NCI-H226 (cell line): ENCODE measurements at places on chromosomes 11 and 22.
A peak's percentile ranks its signal among the peaks of the same experiment; 100 is the strongest.

DNA sequence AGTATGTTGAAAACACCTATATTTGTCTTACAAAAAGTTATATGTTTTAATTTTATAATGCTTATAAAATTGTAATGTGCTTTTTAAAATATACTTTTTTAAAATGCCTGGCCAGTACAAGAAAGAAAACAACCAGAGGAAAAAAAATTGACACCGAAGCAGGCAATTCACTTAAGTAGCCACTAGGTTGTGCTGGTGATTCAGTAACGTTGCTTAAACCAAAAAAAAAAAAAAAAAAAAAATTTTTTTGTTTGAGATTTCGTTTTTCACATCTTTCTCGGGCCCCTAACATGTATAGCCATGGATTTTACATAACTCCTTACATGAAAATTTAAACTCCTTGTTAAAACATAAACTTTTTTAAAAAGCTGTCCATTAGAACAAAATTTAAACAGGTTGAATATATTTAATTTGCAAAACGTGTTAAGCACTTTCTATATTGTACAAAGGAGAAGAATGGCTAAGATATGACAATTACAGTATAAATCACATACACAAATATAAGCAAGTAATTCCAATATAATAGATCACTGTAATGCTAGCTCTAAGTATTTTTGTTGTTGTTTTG is 9.2 kb downstream of the OR8B4 start:
- no peak for DNase-seq

GRCh38 chr22:37745548-37746365 is 48.9 kb downstream of the TRIOBP start:
- peak; percentile 65 for DNase-seq

- DNase-seq = no peak
Measured at GRCh38 chr11:110766316-110766715, 54.1 kb upstream of the ARHGAP20 start.

DNA sequence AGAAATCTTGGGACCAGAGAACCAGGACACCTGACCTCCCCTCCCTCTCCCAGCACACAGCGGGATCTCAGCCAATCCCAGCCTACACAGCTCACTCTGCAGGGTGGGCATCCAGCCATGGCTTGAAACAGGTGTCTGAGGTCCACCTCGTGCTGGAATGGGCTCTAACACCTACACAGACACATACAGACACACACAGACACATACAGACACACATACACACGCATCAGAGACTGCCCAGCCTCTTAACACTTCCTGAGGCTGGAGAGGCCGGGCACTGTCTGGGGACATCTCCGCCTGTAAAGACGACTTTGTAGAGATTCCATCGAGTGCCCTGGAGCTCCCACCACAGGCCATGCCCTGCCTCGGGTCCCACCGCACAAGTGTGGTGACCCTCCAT is 36.7 kb downstream of the CAPN1 start:
- no peak for DNase-seq

DNA sequence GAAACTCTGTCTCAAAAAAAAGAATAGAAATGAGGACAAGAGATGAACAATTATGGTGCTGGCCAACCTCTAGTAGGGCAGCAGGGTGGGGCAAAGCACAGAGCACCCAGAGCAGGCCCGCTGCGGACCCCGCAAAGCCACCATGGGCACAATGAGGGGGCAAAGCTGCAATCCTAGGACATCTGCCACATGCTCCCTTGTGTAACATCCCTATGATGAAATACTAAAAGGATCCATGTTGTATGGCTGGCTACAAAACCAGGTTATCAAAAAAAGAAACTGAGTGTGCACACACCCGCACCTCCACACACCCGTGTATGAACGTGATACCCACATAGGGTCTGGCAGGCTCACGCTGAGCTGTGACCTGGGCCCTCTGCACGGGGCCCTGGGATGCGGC is 7.4 kb downstream of the ATP5MGL start:
- DNase-seq = no peak

DNA sequence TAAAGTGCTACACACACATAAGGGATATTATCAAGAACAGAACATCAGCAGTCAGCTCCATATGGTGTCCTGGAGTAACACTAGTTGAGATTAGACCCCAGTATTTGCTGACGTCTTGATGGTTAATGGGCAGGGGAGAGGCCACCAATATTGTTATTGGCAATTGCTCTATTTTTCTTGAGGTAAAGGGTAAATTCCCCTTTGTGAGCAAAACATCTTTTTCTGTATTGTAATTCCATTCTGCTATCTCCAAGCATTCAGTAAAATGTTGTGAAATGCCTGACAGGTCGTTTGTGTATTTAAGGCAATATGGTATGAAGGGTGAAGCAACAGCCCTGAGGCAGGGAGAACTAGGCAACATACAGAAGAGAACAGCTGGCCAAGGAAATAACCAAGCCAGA is 21.9 kb downstream of the PC start:
- peak; percentile 66 for DNase-seq

DNA sequence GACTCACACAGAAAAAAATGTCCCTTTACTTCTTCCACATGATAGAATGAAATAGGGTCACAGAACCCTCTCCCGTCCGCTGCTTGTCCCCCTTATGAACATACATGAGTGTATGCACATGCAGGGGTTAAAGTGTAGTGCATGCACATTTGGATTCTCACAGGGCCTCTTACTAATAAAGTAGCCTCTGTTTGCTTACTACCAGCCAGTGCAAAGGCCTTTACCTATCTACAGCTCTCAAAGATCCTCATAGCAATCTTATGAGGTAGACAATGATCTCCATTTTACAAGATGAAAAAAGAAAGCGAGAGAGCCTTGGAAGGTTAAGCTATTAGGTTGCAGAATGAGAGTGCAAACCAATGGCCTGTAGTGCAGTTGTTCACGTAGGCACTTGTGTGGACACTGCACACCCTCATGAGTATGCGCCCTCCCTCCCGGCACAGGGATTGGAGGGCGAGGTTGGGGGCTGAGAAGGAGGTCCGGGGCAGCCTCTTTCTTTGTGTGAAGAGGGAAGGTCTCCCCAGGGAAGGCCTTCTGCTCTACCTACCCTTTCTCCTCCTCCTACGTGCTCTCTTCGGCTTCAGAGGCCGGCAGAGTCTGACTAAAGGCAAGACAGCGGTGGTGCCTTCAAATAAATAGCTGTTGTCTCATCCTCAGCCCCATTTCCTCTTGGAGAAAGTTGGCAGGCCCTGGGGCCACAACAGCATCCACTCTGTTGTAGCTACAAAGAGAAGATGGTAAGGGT is 91.3 kb downstream of the CEP164 start:
- no peak for DNase-seq

- peak; percentile 10 for DNase-seq
Measured at GRCh38 chr11:88059326-88059725, 115.9 kb downstream of the RAB38 start.

DNA sequence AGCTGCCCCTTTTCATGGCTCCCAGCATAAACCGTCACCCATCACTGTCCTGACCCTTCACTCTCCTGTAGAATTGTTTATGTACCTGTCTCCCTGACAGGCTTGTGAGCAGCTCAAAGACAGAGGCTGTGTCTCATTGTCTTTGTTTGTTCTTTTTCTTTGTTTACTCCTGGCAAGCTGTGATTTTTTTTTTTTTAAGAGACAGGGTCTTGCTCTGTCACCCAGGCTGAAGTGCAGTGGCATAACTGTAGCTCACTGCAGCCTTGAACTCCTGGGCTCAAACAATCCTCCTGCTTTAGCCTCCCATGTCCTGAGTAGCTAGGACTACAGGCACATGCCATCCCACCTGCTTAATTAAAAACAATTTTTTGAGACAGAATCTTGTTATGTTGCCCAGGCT is 9.7 kb downstream of the ARHGAP1 start:
- no peak for DNase-seq

DNA sequence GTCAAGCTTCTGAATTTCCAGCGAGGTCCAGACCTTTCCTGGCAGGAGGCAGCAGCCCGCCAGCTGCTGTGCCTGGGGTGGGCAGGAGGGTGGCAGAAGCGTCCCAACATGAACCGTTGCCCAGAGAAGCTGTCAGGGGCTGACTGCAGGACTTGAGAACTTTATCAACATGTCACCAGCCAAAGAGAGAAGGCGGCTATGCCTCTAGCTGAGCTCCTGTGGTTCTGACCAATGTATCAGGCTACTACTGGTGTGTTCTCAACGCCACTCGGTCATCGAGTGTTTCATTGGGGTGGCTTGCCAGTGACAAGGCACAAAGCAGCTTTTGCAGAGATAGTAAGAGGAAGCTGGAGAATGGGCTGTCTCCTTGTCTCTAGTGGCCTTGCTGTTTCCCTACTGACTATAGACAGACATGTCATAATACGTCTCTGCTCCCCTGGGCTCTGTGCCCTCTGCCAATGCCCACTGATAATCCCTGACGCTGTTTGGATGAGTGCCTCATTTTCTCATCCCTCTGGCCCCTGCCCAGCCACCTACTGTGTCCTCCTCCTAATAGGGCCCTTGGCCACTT is 17.6 kb upstream of the ASCC2 start:
- DNase-seq = no peak

DNA sequence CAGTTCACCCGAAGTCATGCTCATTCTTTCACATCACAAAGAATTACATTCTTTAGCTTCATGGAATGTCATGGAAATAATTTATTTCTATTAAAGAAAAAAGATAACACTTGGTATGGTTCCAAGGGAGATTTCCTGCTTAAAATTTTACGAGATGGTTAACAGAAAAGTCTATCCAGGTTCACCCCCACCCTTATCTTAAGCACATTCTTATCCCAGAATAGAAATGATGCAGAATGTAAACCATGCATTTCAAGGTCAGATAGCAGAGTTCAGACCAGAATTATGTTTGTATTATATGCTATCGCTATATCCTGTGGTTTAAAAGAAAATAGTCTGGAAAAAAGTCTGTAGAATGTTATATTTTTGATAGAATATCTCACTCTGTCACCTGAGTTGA is 58.7 kb downstream of the GAS2 start:
- DNase-seq = peak; percentile 72

- no peak for DNase-seq
Measured at GRCh38 chr22:50255607-50256006, 4.5 kb upstream of the HDAC10 start.

DNA sequence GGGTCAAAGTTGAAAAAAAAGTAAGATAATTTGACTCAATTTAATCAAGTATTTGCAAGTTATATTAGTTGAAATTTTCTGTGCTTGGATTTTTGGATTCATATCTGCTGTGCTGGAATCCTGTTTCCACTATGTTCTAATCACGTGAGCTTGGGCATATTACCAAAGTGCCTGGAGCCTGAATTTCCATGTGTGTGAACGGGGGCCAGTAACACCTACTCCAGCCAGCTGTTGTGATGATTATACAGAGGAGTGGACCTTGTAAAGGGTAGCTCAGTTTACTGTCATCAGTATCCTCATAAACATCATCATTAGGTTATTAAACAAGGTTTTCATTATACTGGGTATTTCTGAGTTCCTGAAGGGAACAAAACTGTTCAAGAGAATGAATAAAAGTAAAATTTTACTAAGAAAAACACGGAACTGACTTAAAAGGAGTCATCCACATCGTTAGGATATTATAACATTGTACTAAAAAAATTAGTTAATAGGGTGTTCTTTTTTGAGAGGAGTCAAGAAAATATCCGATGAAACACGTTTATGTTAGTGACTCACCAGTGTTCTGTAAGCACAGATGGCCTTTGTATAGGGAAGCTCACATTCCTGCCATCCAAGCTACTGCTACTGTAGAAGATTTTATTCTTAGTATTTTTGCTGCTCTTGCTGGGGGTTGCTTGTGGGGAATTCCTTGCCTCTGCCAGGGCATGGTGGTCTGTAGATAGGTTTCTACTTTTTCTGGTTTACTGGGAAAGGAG is 144.1 kb downstream of the ARHGAP42 start:
- DNase-seq = peak; percentile 36

DNA sequence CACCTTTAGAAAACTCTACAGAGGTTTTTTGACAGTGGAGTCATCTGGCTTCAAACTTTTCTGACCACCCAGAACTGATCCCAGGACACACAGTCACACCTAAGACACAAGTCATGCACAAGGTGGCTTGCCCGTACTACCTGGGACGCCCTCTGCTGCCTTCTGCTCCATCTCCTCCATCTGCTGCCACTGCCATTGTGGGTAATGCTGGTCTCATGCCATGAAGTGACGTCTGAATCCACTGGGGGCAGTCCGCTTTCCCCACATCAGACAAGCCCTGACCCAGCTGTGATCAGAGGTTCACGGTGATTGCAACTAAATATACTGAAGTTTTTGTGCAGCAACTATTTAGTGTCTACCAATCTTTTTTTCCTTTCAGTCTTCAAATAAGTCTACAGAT is 5.4 kb upstream of the NDUFS8 start:
- no peak for DNase-seq

GRCh38 chr11:7520981-7521487 is 7.2 kb downstream of the PPFIBP2 start:
- no peak for DNase-seq

DNA sequence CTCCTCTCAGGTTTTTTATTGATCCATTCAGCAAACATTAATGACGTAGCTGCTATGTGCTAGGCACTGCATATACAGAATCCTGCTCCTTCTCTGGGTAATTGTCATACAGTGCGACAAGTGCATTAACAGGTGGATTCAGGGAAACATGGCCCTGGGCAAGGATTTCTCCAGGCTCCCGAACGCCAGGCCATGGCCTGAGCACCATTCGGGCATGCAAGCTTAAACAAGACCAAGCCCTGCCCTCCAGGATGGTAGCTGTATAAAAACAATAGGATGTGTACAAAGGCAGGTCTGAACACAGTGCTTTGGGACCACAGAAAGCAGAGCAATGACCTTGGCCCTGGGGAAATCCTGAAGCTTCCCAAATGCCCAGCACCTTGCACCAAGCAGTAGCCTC is 9.1 kb upstream of the SYT7 start:
- DNase-seq = no peak

- DNase-seq = no peak
Measured at GRCh38 chr22:11042116-11042515, 4485.9 kb upstream of the OR11H1 start.

GRCh38 chr22:46701262-46701661 is 36.8 kb downstream of the CERK start:
- DNase-seq = no peak

- DNase-seq = no peak
Measured at GRCh38 chr11:128948583-128948982, 5.9 kb upstream of the TP53AIP1 start.

GRCh38 chr11:8865304-8865703 is 45.7 kb upstream of the AKIP1 start:
- no peak for DNase-seq

DNA sequence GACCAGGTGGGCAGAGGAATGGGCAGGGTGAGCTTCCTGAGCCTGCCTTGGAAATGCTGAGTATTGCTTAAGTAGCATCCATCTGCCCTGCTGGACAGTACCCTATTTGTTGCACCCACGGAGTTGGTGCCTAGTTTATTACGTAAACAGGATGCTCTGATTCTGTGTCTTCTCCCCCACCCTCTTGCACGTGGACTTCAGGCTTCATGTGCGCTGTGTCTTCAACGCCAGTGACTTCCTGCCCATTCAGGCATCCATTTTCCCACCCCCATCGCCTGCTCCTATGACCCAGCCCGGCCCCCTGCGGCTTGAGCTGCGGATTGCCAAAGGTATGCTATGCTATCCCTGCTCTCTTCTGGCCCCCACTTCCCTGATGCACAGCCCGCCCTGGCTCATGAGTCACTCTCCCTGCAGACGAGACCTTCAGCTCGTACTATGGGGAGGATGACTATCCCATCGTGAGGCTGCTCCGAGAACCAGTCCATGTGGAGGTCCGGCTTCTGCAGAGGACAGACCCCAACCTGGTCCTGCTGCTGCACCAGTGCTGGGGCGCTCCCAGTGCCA is 5.7 kb downstream of the ZP1 start:
- no peak for DNase-seq

- DNase-seq = no peak
Measured at GRCh38 chr11:44863231-44863630, 87.5 kb downstream of the TP53I11 start.
